Activated CD4-positive, alpha-beta T cell treated with anti-CD3 and anti-CD28 coated beads, Interleukin-2, amount 10 ng/mL, durations not matched to agents 24 days and 14 days (primary cell): ENCODE measurements at places on chromosomes 5 and 9.

- peaks cover 18% of the 10 kb centered on the region for H3K27me3 ChIP-seq
- no peaks in the 10 kb centered on the region for H3K36me3 ChIP-seq
- H3K4me1 ChIP-seq: no peaks in the 10 kb centered on the region
- no peak for DNase-seq
- H3K4me3 ChIP-seq: no peak overlapping the region
Observed at GRCh38 chr5:1440098-1440493, 5.1 kb downstream of the SLC6A3 start.

DNA sequence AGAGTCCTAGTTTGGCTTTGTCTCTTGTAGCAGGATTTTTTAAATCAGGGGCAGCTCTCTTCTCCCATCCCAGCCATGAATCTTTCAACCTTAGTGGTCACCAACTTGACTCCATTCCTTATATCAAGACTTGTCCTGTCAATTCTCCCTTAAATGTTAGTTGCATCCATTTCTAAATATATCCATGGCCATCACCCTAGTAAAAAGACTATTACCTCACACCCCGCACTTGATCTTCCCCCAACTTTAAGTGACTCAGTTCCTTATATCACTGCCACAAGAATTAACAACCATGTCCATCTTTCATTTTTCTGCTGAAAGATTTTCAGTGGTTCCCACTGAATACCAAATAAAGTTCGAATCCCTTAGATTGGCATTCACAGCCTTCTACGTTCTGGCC lies 67.0 kb downstream of the STX17 start:
- H3K4me3 ChIP-seq: no peak overlapping the region
- no peaks in the 10 kb centered on the region for H3K27me3 ChIP-seq
- DNase-seq: no peak

GRCh38 chr5:151703227-151703626 lies 16.5 kb upstream of the SPARC start:
- peaks cover 3% of the 10 kb centered on the region for H3K27me3 ChIP-seq
- H3K36me3 ChIP-seq: no peaks in the 10 kb centered on the region
- no peaks in the 10 kb centered on the region for H3K4me1 ChIP-seq
- no peak overlapping the region for H3K4me3 ChIP-seq
- no peak overlapping the region for H3K27ac ChIP-seq

- H3K36me3 ChIP-seq: no peaks in the 10 kb centered on the region
- H3K27me3 ChIP-seq: peaks cover 8% of the 10 kb centered on the region
- H3K4me3 ChIP-seq: no peak overlapping the region
- H3K4me1 ChIP-seq: no peaks in the 10 kb centered on the region
Observed at GRCh38 chr5:73938938-73939320, 312.9 kb downstream of the ARHGEF28 start.

- H3K27me3 ChIP-seq: peaks cover 3% of the 10 kb centered on the region
- H3K4me3 ChIP-seq: no peak overlapping the region
- no peak for DNase-seq
- H3K4me1 ChIP-seq: peaks cover 9% of the 10 kb centered on the region
- H3K36me3 ChIP-seq: no peaks in the 10 kb centered on the region
- H3K27ac ChIP-seq: no peak overlapping the region
Observed at GRCh38 chr9:129317179-129318011, 139.3 kb upstream of the IER5L start.

DNA sequence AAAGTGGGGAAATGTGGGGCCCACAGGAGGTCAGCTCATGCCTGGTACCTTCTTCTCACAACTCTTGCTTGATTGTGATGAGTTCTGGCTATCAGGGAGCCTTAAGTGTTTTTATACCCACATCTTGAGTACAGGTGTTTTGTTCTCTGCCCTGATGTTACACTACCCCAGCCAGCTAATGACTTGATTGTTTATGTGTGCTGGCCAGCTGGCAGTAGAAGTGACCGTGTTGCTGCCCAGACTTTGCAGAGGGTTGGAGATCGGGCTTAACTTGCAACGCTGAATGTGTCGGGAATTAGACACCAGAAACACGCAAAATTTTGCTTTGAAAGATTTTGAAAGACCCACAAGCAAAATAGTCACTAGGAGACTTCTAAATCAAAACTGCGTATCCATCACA lies 16.9 kb upstream of the ZDHHC11B start:
- H3K27ac ChIP-seq: no peak overlapping the region
- H3K36me3 ChIP-seq: peaks cover 14% of the 10 kb centered on the region
- no peak overlapping the region for H3K4me3 ChIP-seq

GRCh38 chr9:24936117-24936516 lies 390.4 kb upstream of the IZUMO3 start:
- no peak overlapping the region for H3K27ac ChIP-seq
- no peaks in the 10 kb centered on the region for H3K36me3 ChIP-seq
- DNase-seq: no peak
- H3K27me3 ChIP-seq: no peaks in the 10 kb centered on the region
- no peak overlapping the region for H3K4me3 ChIP-seq

GRCh38 chr9:463455-464171 lies 248.9 kb downstream of the DOCK8 start:
- no peak for DNase-seq
- H3K36me3 ChIP-seq: peaks cover 54% of the 10 kb centered on the region
- H3K27ac ChIP-seq: no peak overlapping the region
- H3K4me3 ChIP-seq: no peak overlapping the region
- H3K27me3 ChIP-seq: no peaks in the 10 kb centered on the region
- H3K4me1 ChIP-seq: peaks cover 19% of the 10 kb centered on the region

- H3K27ac ChIP-seq: no peak overlapping the region
- no peaks in the 10 kb centered on the region for H3K36me3 ChIP-seq
- DNase-seq: no peak
- H3K4me3 ChIP-seq: no peak overlapping the region
- H3K27me3 ChIP-seq: no peaks in the 10 kb centered on the region
Observed at GRCh38 chr5:63860379-63860778, 101.9 kb downstream of the HTR1A start.

DNA sequence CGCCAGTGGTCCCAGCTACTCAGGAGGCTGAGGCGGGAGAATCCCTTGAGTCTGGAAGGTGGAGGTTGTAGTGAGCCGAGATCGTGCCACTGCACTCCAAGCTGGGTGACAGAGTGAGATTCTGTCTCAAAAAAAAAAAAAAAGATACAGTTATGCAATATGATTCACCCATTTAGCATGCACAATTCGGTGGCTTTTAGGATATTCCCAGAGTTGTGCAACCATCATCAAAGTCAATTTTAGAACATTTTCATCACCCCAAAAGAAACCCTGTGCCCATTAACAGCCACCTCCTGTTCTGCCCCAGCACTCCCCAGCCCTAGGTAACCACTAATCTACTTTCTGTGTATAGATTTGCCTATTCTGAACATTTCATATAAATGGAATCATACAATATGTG lies 4.3 kb upstream of the DHFR start:
- H3K4me1 ChIP-seq: peaks cover 24% of the 10 kb centered on the region
- H3K36me3 ChIP-seq: peaks cover 64% of the 10 kb centered on the region
- no peaks in the 10 kb centered on the region for H3K27me3 ChIP-seq
- no peak overlapping the region for H3K4me3 ChIP-seq
- H3K27ac ChIP-seq: no peak overlapping the region
- DNase-seq: no peak

DNA sequence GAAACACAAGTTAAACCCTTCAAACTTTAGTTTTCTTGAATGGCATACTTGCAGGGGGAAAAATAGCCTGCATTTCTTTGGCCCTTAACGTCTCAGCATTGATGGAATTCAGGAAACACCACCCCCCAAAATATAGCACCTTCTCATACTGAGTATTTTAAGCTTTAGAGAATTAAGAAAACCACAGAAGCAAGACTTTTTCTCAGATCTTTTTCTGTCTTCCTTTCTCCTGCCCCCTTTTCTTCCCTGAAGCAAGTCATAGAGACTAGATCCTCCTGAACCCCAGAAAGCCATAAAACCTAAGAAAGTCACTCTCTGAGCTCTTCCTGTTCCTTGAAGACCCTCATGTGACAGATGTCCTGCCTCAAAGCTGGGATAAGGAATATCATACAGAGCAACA lies 1069.9 kb downstream of the EFNA5 start:
- no peaks in the 10 kb centered on the region for H3K36me3 ChIP-seq
- no peaks in the 10 kb centered on the region for H3K27me3 ChIP-seq
- no peaks in the 10 kb centered on the region for H3K4me1 ChIP-seq
- H3K4me3 ChIP-seq: no peak overlapping the region

- no peaks in the 10 kb centered on the region for H3K4me1 ChIP-seq
- peak; percentile 22 for DNase-seq
- H3K4me3 ChIP-seq: no peak overlapping the region
- no peaks in the 10 kb centered on the region for H3K27me3 ChIP-seq
- H3K36me3 ChIP-seq: no peaks in the 10 kb centered on the region
Observed at GRCh38 chr5:2577312-2578036, 174.0 kb downstream of the IRX2 start.

DNA sequence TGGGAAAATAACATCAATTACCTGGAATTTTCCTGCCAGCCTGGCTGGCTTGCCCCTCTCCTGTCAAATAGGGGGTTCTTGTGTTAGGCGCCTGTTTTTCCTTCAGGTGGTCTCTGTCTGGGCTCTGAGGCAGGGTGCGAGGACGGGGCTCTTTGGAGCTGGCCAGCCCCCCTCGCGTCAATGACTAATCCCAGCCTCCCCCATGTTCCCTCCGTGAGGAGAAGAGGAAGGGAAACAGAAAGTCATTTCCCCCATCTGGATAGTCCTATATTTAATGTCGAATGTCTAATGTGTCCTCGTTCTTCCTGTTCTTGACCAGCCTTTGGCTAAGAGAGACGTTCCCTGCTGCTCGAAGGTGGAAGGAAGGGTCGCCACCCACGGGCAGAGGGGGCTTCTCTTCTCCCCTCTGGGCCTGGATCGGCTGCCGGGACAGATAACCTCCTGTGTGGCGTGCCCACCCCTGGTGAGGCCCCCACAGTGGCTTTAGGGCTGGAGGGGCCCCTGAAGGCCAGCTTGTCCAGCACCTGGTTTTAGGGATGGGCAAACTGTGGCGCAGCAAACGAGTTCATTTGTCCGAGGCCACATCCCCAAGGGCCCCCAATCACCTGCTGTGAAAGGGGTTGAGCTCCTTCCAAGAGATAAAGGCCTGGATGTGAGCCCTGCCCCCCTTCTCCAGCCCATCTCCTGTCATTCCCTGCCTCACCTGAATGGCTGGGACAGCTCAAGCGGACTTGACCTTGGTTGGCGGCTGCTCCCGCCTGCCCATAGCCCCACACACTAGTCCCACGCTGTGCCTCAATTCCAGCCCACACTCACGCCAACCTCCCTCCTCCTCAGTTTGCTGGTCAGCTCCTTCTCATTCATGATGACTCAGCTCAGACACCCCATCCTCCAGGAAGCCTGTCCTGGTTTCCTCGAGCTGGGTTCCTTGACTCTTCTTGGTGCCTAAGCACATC lies 35.9 kb upstream of the UNC5A start:
- H3K4me1 ChIP-seq: no peaks in the 10 kb centered on the region
- no peak overlapping the region for H3K4me3 ChIP-seq
- H3K27me3 ChIP-seq: peaks cover 10% of the 10 kb centered on the region

- H3K36me3 ChIP-seq: peaks cover 29% of the 10 kb centered on the region
- H3K4me1 ChIP-seq: peaks cover 22% of the 10 kb centered on the region
- peak overlapping the region; percentile 93 for H3K4me3 ChIP-seq
- DNase-seq: peak; percentile 71
- no peaks in the 10 kb centered on the region for H3K27me3 ChIP-seq
Observed at GRCh38 chr9:127853312-127854183, 910 bp downstream of the ENG start.

GRCh38 chr9:114688909-114689610 lies 7.1 kb upstream of the TEX48 start:
- H3K36me3 ChIP-seq: peaks cover 36% of the 10 kb centered on the region
- no peak overlapping the region for H3K4me3 ChIP-seq
- no peaks in the 10 kb centered on the region for H3K27me3 ChIP-seq
- H3K27ac ChIP-seq: peak overlapping the region; percentile 97
- H3K4me1 ChIP-seq: peaks cover 78% of the 10 kb centered on the region

GRCh38 chr5:171712616-171713015 lies 73.0 kb upstream of the SMIM23 start:
- H3K4me3 ChIP-seq: no peak overlapping the region
- no peaks in the 10 kb centered on the region for H3K27me3 ChIP-seq
- DNase-seq: peak; percentile 9

DNA sequence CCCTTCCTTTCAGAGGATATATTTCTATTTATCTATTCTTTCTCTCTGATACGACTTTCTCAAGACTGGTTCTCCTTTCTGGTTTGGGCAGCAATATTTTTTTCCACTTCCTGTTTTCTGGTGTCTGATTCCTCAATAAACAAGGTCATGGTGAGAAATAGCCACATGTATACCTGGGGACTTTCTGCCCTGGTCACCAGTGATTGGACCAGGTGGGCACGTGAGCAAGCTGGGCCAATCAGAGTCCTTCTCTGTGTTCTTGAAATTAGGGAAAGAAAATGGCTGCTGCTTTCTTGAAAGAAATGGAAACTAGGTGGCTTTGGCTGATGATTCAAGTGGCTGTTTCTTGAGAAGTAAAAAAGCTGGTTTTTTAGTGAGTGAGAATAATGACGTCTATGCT lies 18.4 kb upstream of the GSN start:
- no peak overlapping the region for H3K4me3 ChIP-seq
- peaks cover 6% of the 10 kb centered on the region for H3K27me3 ChIP-seq
- no peaks in the 10 kb centered on the region for H3K36me3 ChIP-seq
- no peak for DNase-seq
- no peak overlapping the region for H3K27ac ChIP-seq
- peaks cover 3% of the 10 kb centered on the region for H3K4me1 ChIP-seq

- no peaks in the 10 kb centered on the region for H3K4me1 ChIP-seq
- no peak overlapping the region for H3K4me3 ChIP-seq
- no peak overlapping the region for H3K27ac ChIP-seq
- no peaks in the 10 kb centered on the region for H3K27me3 ChIP-seq
Observed at GRCh38 chr9:18122171-18122570, 351.8 kb upstream of the ADAMTSL1 start.
